ENCODE measurements at places on chromosomes 6 and 20. TPM values are rescaled to one million over a fixed set of nuclear protein-coding genes. Genes with fewer than 3 reads are reported as not detected.

DNA sequence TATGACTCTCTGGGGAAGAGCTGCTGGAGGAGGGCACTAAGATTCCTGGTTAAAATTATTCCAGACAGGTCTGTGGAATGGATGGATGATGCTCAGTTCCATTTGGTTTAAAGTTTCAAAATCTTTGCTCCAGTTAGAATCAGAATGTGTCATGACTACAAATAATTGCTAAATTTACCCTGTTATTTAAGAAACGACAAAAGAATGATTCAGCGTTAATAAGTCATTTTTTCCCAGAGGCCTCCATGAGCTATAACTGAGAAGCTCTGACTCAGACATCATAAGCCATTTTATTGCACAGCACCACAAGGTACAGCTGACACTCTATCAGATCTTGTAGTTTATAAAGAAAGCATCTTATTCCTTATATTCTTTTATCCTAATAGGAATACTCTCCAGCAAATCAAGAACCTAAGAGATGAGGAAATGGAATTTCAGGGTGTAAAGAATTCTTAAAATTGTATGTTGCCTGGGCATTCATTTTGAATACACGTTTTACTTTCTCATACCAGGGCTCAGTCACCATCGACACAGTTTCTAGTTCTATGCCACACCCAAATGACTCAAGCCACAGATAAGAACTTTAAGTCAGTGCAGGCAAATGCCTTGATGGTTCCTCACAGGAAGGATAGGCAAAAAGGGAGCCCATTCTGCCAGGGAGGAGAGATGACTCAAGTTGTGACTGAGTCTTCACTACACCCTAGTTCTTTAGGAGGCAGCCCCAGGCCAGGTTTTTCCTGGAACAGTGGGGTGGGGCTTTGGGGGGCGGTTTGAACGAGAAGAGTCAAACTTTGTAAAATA is 636.0 kb downstream of the MMUT start:
- no peak overlapping the region for H3K4me3 ChIP-seq
- no peak overlapping the region for H3K27ac ChIP-seq
- H3K4me1 ChIP-seq: no peaks in the 10 kb centered on the region
- no peak for DNase-seq

DNA sequence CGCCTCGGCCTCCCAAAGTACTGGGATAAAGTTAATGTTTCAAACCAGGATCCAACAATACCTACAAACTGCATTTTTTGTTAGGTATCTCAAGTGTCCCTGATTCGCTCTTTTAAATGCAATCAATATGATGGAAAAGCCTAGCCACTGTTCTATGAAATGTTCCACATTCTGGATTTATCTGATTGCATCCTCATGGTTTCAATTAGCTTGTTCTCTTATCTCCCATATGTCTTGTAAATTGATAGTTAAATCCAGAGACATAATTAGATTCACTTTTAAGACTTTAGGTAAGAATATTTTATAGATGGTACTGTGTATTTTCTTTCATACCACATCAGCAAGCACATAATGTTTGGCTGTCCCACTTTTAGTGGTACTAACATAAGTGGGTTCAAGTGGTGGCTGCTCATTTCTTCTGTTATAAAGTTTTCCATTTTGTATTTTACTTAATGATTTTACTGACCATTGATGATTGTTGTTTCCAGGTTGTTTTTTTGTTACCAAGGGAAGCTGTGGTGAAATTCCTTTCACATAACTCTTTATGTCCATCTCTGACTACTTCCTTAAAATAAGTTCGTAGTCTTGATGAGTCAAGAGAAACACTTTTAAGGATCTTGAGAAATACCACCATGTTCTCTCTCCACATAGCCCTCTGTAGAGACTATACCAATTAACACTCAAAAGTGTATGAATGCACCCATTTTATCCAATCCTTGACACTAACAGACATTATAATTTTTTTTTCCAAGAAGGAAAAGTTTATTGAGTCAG is 40.5 kb downstream of the RNGTT start:
- H3K4me3 ChIP-seq: no peak overlapping the region
- H3K27ac ChIP-seq: no peak overlapping the region
- H3K27me3 ChIP-seq: no peaks in the 10 kb centered on the region
- no peaks in the 10 kb centered on the region for H3K36me3 ChIP-seq
- no peak for DNase-seq

- H3K27ac ChIP-seq: no peak overlapping the region
- no peak overlapping the region for H3K4me3 ChIP-seq
Observed at GRCh38 chr6:129748901-129749748, 39.1 kb upstream of the ARHGAP18 start.

The CASS4 gene
- total RNA-seq: not detected

DNA sequence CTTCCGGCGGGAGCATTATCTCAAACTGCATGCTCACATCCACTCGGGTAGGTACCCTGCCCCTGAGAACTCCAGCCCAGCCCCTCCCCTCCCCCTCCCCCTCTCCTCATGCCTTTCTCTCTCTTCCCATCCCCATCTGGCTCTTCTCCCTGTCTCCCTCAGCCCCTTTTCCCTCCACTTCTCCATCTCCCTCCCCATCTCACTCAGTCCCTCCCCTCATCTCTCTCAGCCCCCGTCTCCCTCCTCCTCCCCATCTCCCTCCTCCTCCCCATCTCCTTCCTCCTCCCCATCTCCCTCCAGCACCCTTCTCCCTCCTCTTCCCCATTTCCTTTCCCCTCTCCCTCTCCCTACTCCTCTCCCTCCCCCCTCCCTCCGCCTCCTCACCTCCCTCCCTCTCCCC is 27.3 kb upstream of the CHMP4B start:
- no peaks in the 10 kb centered on the region for H3K4me1 ChIP-seq
- H3K4me3 ChIP-seq: no peak overlapping the region
- H3K36me3 ChIP-seq: no peaks in the 10 kb centered on the region
- DNase-seq: no peak

GRCh38 chr20:50346374-50347283 is 156.0 kb downstream of the CEBPB start:
- H3K36me3 ChIP-seq: no peaks in the 10 kb centered on the region
- peaks cover 4% of the 10 kb centered on the region for H3K27me3 ChIP-seq
- peaks cover 4% of the 10 kb centered on the region for H3K4me1 ChIP-seq
- no peak for DNase-seq

The CALHM4 gene
- total RNA-seq: not detected

DNA sequence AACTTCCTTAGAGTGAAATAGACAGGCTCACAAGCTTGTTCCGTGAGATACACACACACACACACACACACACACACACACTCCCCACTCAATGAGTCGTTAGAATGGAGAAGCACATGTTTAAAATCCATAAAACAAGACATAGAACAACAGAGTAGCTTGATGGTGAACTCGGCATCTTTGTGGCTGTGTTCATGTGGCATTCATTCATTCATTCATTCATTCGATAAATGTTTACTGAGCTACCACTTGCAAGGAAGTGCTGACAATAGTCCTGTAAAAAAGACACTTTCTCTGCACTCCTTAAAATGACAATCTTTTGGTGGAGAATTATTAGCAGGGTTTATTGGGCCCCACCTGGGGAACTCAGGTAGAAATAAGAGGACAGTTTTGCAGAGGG is 242.0 kb downstream of the FOXA2 start:
- peaks cover 3% of the 10 kb centered on the region for H3K4me1 ChIP-seq
- H3K4me3 ChIP-seq: no peak overlapping the region
- no peak overlapping the region for H3K27ac ChIP-seq
- H3K27me3 ChIP-seq: peaks cover 3% of the 10 kb centered on the region
- DNase-seq: no peak

The CCM2L gene
- 6.3 TPM for total RNA-seq

The AURKA gene
- 12.4 TPM for total RNA-seq

The CCN5 gene
- total RNA-seq: not detected

DNA sequence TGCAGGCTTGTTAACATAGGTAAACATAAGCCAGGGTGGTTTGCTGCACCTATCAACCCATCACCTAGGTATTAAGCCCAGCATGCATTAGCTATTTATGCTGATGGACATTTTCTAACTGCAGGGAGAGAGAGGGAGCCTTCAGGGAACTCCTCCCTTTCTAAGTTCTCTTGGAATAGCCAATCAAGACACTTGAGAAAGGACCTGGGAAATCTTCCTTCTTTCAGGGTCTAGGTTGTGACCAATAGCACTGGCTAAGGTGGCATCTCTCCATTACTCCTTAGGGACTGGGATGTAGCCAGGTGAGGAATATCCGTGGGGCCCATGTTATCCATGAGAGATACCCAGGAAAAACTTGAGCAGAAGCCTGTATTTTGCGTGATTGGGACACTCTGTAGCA is 849.6 kb upstream of the MAP3K7 start:
- peaks cover 24% of the 10 kb centered on the region for H3K4me1 ChIP-seq
- no peak overlapping the region for H3K27ac ChIP-seq
- no peaks in the 10 kb centered on the region for H3K36me3 ChIP-seq
- H3K27me3 ChIP-seq: peaks cover 2% of the 10 kb centered on the region
- DNase-seq: no peak

DNA sequence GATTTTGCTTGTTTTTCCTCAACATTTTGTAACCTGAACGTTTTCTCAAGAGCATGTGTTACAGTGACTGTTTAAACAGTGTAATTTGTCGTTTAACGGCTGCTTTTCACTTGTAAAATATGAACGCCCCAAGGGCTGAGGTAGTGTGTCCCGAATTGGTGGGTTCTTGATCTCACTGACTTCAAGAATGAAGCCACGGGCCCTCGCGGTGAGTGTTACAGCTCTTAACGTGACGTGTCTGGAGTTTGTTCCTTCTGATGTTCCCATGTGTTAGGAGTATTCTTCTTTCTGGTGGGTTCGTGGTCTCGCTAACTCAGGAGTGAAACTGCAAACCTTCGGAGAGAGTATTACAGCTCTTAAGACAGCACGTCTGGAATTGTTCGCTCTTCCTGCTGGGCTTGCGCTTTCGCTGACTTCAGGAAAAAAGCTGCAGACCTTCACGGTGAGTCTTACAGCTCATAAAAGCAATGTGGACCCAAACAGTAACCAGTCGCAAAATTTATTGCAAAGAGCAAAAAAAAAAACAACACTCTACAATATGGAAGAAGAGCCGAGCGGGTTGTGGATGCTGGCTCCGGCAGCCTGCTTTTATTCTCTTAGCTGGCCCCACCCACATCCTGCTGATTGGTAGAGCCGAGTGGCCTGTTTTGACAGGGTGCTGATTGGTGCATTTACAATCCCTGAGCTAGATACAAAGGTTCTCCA is 25.1 kb upstream of the TRIM27 start:
- peaks cover 21% of the 10 kb centered on the region for H3K27me3 ChIP-seq
- peak overlapping the region; percentile 22 for H3K4me3 ChIP-seq
- H3K27ac ChIP-seq: no peak overlapping the region
- H3K4me1 ChIP-seq: peaks cover 3% of the 10 kb centered on the region
- no peaks in the 10 kb centered on the region for H3K36me3 ChIP-seq
- no peak for DNase-seq

The KIF25 gene
- total RNA-seq: not detected

The HLA-DPB1 gene
- total RNA-seq: 4.7 TPM

GRCh38 chr6:27332692-27333641 is 20.9 kb upstream of the POM121L2 start:
- H3K4me1 ChIP-seq: peaks cover 2% of the 10 kb centered on the region
- peaks cover 4% of the 10 kb centered on the region for H3K27me3 ChIP-seq
- DNase-seq: peak; percentile 40

The CLIC5 gene
- total RNA-seq: not detected

All from glutamatergic neuron (in vitro differentiated cells).